ENCODE measurements at places on chromosomes 2 and 18. TPM values are rescaled to one million over a fixed set of nuclear protein-coding genes. Genes with fewer than 3 reads are reported as not detected.

Gene HAAO
- 0.72 TPM for total RNA-seq

Gene IKZF2
- 10.3 TPM for total RNA-seq

Gene CD8A
- not detected for total RNA-seq

Gene SPP2
- not detected for total RNA-seq

Gene TTN
- total RNA-seq, result under 0.01 TPM

All from osteoblast (primary cell).